ENCODE measurements at places on chromosomes 1 and 21.
A peak's percentile ranks its signal among the peaks of the same experiment; 100 is the strongest.

- DNase-seq: no peak
Measured at GRCh38 chr1:42935971-42936308, 22.7 kb downstream of the SLC2A1 start.

DNA sequence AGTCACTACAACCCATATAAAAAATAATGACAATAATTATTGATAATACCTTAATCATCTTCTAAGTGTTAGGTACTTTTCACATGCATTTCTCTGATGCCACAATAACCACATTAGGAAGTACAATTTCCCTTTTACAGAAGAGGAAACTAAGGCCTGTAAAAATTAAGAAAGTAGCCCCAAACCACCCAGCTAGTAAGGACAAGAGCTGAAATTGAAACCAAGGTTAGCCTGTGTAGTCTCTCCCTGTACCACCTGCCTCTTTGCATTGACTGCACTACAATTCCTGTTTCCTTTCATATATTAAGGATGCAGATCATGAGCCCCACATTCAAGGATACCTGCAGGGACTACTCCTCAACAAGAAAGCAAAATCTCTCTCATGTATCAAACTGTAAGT, 288.8 kb downstream of the GPATCH2 start:
- DNase-seq: no peak

DNA sequence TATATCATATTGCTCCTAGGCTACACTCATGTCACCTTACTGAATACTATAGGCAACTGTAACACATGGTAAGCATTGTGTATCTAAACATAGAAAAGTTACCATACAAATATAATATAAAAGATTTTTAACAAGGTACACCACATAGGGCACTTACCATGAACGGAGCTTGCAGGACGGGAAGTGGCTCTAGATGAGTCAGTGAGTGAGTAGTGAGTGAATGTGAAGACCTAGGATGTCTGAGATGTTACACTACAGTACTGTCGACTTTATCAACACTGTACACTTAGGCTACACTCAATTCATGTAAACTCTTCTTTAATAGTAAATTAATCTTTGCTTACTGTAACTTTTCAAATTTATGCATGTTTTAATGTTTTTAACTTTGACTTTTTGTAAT, 81.0 kb upstream of the PLD5 start:
- no peak for DNase-seq

DNA sequence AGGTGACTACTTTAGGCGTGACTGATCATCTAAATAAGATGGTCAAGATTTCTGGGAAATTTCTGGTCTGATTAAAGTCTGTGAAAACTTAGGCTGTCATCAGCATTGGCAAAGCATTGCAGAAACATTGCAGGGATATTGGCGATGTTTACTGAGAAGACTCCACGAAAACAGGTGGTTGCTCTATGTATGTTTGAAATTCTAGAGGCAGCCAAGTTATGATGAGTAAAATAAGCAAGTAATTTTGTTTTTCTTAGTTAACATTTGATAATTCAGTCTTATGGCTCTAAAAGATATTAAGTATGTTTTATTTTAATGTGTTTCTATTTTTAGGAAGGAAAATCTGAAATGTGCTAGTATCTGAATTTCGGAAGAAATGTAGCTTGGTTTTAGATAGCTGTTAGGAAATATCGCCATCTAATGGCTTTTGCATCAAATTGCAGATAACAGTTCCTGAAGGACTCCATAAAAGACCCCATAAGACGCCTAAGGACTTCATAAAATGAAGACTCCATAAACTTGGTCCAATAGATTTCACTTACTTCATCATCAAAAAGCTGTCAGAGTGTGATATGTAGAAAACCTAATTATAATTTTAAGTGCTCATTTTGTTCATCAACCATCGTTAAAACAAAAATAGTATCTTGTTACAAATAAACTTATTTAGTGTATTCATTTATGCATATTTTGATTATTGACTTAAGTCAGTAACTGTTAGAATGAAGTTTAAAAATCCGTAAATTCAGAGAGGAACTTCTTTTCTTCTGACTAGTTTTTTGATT, 344.6 kb downstream of the RYR2 start:
- DNase-seq: peak; percentile 67

DNA sequence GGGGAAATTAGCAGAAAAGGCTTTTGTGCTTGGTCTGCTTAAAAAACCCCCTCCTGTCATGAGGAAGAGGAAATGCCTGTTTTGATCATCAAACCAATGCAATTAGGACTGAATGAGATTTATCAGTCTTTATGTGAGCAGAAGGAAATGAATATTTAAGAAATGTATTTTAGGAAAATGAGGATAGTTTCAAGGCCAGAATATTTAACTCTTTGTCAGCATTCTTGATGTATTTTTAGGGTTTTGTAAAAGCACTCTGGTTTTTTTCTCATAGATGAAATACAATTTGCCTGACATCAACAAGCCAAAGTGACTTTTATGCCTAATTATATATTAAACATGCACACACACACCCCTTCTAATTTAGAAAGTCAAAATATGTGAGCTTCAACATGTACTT, 213.8 kb downstream of the GRIK1 start:
- DNase-seq: no peak

- no peak for DNase-seq
Measured at GRCh38 chr1:119141020-119141424, 569 bp upstream of the WARS2 start.

GRCh38 chr1:61898658-61899057, 156.4 kb downstream of the PATJ start:
- no peak for DNase-seq

DNA sequence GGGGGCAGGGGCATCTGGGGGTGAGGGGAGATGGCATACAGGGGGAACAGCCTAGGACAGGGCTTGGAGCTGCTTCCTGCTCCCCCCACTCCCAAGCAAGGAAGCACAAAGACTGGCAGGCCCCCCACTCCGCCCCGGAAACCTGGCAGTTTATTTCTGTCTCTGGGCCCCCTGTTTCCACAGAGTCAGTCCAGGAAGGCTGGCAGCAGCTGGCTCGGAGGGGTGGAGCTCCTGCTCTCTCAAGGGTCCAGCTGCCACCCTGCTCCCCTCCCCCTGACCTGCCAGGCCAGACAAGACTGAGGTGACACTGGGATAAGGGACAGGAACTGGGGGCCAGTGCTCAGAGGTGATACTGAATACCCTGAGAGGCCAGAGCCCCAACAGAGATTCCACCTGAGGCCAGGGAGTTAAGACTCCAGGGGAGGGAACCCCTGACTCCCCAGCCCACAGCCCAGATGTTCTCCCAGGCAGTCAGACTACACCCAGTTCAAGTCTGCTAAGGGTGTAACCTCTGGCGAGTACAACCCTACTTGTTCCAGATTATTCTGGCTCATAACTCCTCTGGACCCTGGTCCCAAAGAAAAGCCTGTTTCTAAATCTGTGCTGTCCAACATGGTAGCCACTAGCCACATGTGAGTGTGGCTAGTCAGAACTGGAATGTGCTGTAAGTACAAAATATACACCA, 26.3 kb downstream of the AHDC1 start:
- DNase-seq: no peak

DNA sequence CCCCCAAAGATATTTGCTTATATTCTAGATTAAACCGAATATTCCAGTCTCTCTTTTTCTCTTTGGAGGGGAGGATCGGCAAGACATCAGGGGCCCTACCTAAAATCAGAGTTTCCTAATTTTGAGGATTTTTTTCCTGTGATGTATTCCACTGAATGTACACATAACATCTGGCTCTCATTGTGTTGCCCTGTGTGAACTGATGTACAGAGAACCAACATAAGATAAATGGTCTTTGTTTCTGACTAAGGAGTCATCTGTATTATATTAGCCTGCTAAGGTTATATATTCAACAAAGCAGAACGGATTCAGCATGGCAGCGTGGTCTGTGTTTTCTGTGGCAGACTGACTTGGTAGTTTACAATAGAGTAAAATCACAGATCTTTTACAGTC, 114.8 kb upstream of the NCAM2 start:
- no peak for DNase-seq

- no peak for DNase-seq
Measured at GRCh38 chr1:5343256-5344020, 648.8 kb downstream of the NPHP4 start.

DNA sequence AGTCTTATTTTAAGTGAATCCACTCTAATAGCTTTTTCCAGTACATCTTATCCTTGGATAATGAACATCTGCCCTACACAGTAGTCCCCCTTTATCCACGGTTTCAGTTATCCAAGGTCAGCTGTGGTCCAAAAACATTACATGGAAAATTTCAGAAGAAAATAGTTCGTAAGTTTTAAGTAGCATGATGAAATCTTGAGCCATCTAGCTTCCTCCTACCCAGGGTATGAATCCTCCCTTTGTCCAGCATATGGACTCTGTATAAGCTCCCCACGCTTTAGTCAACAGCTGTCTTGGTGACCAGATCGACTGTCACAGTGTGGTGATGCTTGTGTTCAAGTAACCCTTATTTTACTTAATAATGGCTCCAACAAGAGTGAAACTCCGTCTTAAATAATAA, 2.6 kb downstream of the GLRX2 start:
- no peak for DNase-seq

DNA sequence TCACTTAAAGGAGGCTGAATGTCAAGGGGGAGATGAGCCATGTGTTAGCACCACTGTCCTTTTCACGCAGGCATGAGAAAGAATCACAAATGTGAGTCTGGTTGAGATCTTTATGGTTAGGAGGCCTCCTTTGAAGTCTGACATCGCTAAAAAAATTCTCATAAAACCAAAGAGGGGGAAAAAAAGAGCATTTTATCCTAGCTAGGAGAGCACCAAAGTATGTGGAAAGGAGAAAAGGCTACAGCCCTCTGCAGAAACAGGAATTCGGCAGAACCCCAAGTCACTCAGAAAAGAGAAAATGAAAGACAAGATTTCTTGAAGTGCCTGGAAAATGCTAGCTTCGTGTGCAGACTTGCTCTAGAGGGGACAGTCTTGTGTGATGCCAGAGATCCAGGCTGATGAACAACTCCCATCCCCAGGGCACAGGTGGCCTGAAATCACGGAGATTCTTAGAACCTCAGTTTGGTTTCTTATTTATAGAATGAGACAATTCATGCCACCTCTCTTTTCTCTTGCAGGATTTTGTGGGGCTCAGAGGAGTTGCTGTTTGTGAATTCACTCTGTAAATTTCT, 61.5 kb downstream of the RUNX1 start:
- no peak for DNase-seq

DNA sequence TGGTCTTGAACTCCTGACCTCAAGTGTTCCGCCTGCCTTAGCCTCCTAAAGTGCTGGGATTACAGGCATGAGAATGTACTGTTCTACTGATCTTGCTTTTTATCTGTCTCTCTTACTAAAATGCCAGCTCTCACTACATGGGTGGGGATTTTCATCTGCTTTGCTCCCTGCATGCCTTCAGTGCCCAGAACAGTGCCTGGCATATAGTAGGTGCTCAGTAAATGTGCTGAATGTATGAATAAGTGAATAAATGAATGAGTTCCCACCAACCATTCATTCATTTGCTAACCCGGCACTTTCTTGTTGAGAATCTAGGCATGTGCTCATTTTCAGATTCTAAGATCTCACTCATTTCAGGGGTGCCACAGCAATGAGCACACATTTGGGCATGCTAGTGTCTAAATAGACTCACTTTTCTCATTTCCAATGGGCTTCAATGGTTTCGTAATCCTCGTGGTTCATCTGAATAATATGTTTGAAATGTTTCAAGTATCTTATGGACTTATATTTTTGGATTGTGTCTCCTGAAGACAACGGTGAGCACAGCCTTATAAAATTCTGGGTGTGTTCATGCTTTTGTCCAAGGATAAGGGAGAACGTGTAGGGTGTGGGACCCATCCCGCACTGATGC, 7.6 kb downstream of the DHRS3 start:
- no peak for DNase-seq

DNA sequence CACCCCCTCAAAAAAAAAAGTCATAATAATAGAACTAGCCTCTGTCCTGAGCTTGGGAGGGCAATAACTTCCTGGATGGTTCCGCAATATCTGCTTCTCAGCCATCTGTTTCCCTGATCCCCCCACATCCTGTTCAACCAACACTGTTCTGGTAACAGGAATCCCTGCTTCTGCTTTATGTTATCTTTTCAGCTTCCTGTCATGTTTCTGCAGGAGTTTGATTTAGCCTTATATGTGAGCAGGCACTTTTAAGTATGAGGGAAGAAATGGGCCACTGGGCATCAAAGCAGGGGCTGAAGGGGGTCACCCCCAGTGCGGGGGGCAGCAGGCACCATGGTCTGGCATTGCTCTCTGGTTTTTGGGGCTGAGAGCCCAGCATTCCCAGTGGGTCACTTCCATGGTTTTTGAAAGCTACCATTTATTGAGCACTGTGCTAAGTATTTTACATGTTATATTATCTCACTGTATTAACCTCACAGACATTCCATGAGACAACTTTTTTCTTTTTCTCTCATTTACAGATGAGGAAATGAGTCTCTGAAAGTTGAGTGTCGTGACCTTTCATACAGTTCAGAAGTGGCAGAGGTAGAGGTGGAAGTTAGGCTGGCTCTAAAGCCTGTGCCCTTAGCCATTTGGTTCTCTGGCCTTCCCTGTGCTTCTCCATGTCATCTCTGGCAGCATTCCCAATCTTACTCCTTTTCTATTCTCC, 61.9 kb downstream of the DNTTIP2 start:
- DNase-seq: peak; percentile 10

GRCh38 chr1:89942825-89943658, 51.9 kb upstream of the ZNF326 start:
- no peak for DNase-seq

- no peak for DNase-seq
Measured at GRCh38 chr1:79113836-79114235, 107.3 kb upstream of the ADGRL4 start.

DNA sequence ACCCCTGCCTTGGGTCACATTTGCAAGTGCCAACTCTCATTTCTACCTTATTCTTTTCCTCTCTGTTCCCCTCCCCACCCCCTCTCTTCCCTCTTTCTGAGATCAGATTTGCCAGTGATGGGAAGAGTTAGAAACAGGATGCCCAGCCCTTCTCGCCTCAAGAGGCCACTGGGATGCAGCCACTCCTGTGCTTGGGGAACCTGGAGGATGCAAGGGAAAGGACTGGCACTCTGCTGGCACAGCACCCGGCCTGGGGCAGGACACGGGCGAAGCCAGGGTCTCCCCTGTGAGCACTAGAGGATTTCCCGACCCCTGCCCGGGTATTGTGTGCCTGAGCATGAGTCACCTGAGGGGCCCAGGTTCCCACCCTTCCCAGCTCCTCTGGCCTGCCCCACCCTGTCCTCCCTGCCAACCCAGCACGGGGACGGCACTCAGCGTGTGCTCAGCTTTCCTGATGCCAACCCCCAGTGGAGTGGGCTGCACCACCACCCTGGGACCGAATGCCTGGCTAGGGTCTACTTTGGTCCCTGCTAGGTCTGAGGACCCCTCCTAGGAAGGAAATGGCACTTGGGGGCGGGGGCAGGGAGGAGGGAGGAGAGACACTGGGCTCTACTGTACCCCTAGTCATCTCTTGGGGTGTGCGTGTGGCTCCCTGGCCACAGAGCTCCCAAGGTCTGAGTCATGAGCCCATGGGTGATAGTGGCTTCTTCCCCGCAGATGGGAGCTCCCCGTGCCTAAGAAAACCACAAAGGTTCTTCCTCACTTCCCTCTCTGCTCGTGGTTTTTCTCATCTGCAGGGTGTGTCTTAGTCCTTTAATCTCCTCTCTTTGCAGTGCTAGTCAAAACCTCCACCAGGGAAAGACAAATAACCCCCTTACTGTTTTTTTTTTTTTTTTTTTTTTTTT, 12.4 kb downstream of the LMNA start:
- DNase-seq: no peak
